ENCODE measurements at places on chromosomes 3 and 15.

- no peak for DNase-seq
Measured at GRCh38 chr3:61237858-61238257, 13.4 kb downstream of the FHIT start.

DNA sequence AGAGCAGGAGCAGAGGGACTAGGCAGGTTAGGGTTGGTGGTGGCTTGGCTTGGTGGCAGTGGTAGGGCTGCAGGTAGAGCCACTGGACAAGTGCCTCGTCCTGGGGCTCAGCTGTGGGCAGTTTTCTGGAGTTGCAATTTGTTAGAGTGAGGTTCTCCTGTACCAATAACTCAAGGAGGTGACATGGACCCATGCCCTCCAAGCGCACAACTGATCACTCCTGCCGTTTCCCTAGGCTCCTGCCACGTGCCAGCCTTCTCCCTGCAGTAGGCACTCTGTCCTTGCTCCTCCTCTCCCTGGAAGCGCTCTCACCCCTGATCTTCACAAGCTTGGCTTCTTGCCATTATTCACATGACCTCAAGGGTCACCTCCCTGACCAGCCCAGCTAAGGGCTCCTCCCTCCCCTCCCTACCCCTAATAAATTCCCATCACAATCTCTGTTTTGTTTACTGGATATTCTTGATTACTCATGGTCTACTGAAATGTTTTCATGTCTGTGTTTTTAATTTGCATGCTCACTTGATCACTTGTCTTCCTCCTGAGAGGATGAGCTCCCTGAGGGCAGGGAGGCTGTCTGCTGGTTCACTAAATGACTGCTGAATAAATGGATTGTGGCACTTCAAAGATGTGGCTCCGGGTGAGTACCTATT lies 3.3 kb downstream of the WNT7A start:
- no peak for DNase-seq

- no peak for DNase-seq
Measured at GRCh38 chr3:132064114-132064513, 29.3 kb upstream of the CPNE4 start.

GRCh38 chr3:31218082-31218481 lies 314.6 kb upstream of the STT3B start:
- DNase-seq = no peak

DNA sequence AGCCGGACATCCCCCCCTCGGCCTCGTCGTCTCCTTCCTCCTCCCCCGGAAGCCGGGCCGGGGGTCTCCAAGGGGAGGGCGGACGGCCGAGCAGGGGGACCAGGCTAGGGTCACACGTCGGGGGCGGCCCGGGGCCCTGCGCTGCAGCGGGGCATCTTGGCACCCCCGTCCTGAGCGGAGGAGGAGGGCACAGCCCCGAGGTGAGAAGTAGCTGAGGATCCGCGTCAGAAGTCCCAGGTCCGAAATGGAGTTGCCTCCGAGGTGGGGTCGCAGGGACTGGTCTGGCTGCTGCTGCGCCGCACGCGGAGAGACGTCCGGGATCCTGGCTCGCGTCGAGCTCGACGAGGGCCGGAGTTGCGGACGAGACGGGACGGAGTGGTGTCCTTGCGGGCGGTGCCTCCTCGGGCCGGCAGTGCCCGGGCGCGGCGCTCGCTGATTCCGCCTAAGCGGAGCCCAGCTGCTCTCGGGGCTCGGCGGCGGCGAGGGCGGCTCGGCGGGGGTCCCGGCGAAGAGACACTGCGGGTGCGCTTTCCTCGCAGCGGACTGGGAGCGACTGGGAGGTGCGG lies at the start of gene ADCY5:
TSS of gene ADCY5 (minus strand) at position 555 of the 566 bp plus-strand sequence. CDS start at position 10, 545 bp downstream.
- DNase-seq = no peak

GRCh38 chr15:85451099-85451700 lies 70.8 kb downstream of the AKAP13 start:
- DNase-seq = no peak

- DNase-seq = no peak
Measured at GRCh38 chr15:65424683-65425082, 1.9 kb upstream of the IGDCC4 start.

DNA sequence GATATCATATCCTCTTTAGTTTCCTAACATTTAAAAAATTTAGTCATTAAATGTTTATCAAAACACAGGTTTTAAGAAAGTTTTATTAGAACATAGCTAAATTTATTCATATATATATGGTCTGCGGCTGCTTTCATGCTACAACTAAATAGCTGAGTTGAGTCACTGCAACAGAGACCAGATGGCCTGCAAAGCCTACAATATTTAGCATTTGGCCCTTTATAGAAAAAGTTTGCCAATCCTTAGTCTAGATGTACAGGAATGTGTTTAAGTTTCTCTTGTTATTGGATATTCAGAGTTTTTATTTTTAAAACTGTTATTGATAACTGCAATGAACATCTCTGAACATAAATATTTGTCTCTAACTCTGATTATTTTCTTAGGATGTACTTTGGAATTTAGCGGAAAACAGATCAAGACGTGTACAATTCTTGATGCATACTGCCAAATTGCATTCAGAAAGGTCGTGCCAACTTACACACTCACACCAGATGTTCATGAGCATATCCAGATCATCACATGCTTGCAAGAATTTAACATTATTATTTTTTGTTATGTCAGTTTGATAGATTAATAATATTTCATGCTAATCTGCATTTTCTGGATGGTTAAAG lies 157.9 kb downstream of the STAC start:
- no peak for DNase-seq

- no peak for DNase-seq
Measured at GRCh38 chr3:142213298-142213697, 12.1 kb downstream of the GK5 start.

GRCh38 chr3:168517249-168518071 lies 421.7 kb upstream of the GOLIM4 start:
- no peak for DNase-seq

- DNase-seq = no peak
Measured at GRCh38 chr3:17931131-17931530, 188.7 kb upstream of the TBC1D5 start.

DNA sequence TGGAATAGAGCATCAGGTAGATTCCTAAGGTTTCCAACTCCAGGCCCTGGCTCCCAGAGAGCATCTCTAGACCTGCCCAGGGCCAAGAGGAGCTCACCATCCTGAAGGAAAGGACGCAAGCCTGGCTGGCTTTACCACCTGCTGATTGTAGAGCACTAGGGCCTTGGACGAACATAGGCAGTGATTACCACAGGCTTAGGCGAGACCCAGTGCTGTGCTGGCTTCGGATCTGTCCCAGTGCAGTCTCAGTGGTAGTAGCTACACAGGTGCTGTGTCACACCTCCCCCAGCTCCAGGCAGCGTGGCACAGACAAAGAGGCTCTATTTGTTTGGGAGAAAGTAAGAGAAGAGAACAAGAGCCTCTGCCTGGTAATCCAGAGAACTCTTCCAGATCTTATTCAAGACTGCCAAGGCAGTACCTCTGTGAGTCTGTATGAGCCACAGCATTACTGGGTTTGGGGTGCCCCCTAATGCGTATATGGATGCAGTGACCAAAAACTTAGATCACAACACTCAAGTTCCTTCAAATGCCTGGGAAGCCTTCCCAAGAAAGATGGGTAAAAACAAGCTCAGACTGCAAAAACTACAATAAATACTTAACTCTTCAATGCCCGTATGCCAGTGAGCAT lies 25.4 kb downstream of the ISG20 start:
- DNase-seq = no peak

DNA sequence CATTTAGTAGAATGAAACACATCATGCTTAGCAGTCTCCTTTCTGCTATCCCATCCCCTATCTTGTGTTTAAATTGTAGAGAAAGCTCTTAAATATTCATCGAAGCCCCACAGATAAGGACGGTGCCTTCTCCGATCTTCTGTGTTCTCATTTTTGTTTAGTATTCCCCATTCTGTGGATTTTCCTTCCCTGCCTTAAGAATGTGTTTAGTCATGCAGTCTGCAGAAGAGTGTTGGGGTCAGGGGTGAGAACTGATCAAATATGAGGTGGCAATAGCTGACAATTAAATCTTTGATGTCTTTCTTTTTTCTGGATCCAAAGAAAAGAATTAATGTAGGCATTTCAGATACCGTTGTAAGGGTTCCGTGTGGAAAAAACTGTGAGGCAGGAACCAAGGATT lies 9.3 kb upstream of the ANKUB1 start:
- DNase-seq = no peak

GRCh38 chr3:148884261-148884660 lies 19.2 kb downstream of the CPA3 start:
- no peak for DNase-seq

DNA sequence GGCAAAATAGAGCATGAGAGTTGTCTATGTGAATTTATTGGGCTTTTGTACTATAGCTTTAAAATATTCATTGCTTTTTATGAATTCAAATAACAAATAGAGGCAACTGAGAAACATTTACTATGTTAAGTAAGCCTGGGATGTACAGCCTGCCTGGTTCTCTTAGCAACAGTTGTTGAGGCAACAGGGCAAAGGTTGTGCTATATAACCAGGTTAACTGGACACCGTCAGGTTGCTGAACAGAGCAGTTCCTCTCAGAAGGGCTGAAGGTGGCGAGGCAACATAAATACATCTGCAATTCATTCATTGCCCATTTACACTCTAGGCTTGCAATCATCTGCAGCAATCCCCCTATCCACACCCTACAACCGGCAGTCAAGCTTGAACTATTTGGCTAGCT lies 78.2 kb downstream of the GTF2E1 start:
- DNase-seq = no peak

DNA sequence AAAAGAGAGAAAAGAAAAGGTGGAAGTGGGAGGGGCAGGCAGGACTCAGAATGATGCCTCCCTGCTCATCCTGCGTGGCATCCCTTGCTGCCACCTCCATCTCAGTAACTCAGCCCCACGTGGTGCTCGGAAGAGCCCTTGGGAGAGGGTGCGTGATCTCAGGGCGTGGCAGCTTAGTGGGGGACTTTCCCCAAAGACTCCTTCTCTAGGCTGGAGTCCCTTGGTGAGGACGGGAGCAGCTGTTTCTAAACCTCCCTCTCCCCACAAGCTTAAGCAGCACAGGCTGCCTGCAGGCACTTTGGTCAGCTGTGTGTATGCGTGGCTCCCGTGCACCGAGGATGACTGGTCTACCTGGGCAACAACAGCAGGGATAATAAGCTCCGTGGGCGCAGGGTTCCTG lies 7.4 kb upstream of the ANPEP start:
- no peak for DNase-seq

GRCh38 chr3:4508048-4508981 lies 15.2 kb downstream of the ITPR1 start:
- DNase-seq = no peak

GRCh38 chr3:5160940-5161858 lies 26.3 kb upstream of the EDEM1 start:
- DNase-seq = no peak

DNA sequence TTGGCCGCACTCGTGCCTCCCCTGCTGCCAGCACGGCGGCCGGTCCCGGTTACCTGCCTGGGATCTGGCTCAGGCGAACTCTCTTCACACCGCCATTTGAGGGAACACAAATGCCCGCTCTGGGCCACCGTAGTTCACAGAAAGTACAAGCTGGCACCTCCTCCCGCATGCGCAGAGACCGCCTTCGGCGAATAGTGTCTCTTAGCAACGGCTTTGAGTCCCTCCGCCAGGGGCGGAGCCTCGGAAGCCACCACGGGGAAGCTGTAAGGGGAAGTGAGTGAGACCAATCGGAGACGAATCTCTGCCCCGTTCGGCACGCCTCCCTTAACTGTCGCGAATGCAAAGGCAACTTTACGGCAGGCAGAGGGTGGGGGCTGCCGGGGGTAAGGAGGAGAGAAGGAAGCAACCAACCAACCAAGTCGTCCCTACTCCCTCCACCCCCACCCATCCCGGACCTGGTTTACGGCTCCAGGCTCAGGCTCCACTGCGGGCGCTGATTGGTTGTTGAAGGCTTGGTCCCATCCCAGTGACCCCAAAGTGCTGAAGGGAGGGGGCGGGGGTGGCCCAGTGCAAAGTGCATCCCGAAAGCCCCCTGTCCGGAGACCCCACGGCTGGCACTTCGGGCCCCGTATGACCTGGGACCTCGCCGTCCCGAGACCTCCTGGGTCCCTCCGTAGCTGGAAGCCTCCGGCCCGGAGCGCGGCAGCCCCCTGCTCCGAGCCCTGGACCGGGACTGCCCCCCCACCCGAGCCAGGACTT lies at the start of the genes ASB7 and LINS1:
TSS of gene ASB7 (plus strand) at position 526 of the 759 bp plus-strand sequence. CDS start 9,628 bp downstream, outside the sequence.
TSS of gene LINS1 (minus strand) at position 121 of the 759 bp plus-strand sequence. CDS start 21,342 bp downstream, outside the sequence.
- peak; percentile 98 for DNase-seq

GRCh38 chr3:190534386-190534785 lies 20.5 kb downstream of the IL1RAP start:
- no peak for DNase-seq

- no peak for DNase-seq
Measured at GRCh38 chr3:99023590-99024192, 122.2 kb upstream of the DCBLD2 start.

GRCh38 chr3:62139957-62140356 lies 233.4 kb downstream of the FEZF2 start:
- no peak for DNase-seq

DNA sequence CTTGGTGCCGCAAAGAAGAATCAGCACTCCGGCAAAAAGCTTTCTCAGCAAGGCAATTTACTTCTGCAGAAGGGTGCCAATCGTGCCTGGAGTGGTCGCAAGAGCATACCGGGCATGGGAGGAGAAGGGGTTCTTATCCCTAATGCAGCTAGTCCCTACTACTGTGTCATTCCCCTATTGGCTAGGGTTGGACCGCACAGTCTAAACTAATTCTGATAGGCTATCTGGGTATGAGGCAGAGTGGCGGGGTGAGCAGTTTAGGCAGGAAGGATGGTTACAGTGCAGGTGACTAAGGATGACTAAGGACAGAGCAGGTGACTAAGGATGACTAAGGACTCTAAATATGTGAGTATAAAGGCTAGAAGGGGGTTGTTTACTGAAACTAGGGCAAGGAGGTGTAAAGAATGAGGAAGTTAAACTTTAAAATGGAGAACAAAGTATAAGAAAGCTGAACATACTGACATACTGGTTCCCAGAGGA lies 52.9 kb downstream of the PGBD4 start:
- DNase-seq = no peak

GRCh38 chr3:197525706-197526105 lies 30.1 kb downstream of the BDH1 start:
- no peak for DNase-seq

GRCh38 chr3:190005343-190006113 lies 115.2 kb downstream of the P3H2 start:
- no peak for DNase-seq

DNA sequence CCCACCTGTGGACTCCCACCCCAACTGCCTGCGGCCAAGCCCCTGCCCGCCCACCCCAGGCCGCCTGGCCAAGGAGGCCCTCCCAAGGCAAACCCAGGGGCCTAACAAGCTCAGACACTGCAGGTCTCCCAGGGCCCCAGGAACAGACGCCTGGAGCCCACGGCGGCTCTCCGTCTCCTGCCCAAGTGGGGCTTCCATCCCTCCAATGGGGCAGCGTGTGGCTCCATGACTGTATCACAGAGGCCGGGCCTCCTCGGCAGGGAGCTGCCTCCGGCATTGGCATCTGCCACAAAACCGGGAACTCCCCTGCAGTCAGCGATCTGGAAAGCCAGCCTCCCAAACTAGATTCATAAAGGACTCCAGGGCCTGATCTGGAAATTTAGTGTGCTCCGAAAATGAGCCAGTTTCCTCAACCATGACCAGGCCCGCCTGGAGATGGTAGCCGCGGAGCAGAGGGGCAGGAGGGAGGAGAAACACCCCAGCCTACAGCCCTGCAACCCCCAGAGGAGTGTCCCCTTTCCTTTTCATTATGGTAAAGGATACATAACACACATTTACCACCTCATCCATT lies 148.3 kb upstream of the IQSEC1 start:
- DNase-seq = no peak

GRCh38 chr15:81337713-81338157 lies 13.8 kb upstream of the STARD5 start:
- no peak for DNase-seq

GRCh38 chr3:87132801-87133200 lies 94.3 kb upstream of the CHMP2B start:
- DNase-seq = no peak

Measured in progenitor cell of endocrine pancreas (in vitro differentiated cells).